Smooth muscle cell of bladder (primary cell): ENCODE measurements at places on chromosomes 4 and X. TPM values are rescaled to one million over a fixed set of nuclear protein-coding genes. Genes with fewer than 3 reads are reported as not detected.

Gene TMPRSS11A
- total RNA-seq: not detected in 2 replicates

Gene SLC9B2
- total RNA-seq: 12.2 and 15.3 TPM in 2 replicates

Gene CXCL13
- total RNA-seq: not detected in 2 replicates

Gene ARHGAP6
- 2.4 and 8.7 TPM in 2 replicates for total RNA-seq

Gene ENPEP
- total RNA-seq: under 0.01 and 0.28 TPM in 2 replicates

Gene TBC1D19
- 45.3 and 50.1 TPM in 2 replicates for total RNA-seq

Gene PLP1
- total RNA-seq: under 0.01 and 0.18 TPM in 2 replicates
